ENCODE measurements at places on chromosomes 16 and 17. TPM values are rescaled to one million over a fixed set of nuclear protein-coding genes. Genes with fewer than 3 reads are reported as not detected.

DNA sequence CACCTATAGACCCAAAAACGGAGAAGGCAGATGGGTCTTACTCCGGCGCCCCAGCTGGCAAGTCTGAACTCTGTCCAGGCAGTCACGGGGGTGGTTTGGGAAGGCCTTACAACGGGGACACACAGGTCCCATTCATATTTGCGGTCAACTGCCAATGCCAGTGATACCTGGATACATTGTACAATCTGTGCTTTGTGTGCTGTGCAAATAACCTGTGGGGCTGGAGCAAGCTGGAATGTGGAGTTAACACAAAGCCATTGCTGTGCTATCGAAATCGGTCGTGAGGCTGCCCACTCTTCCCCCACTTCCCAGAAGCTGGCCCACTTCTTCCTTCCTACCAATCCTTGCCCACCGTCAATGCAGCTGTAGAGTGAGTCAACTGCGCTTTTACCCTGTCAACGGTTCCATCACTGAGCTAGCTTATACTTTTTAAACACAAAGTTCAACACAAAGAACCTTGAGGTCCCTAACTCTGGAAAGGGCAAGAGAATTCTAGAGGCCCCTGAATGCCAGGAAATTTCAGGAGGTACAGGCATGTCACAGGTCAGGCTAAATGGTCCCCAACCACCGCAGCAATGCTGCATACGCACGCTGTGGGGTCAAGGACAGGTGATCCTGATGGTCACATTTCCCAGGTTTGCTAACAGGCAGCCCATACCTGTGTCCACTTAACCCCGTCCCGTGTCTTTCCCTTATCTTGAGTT, 122.8 kb downstream of the ZFHX3 start:
- peaks cover 23% of the 10 kb centered on the region for H3K4me1 ChIP-seq
- no peaks in the 10 kb centered on the region for H3K27me3 ChIP-seq
- H3K4me3 ChIP-seq: no peak overlapping the region
- H3K36me3 ChIP-seq: no peaks in the 10 kb centered on the region

The PDILT gene
- not detected for polyA plus RNA-seq

The HSF4 gene
- 700 TPM for polyA plus RNA-seq

The NPIPB13 gene
- 17.1 TPM for polyA plus RNA-seq

DNA sequence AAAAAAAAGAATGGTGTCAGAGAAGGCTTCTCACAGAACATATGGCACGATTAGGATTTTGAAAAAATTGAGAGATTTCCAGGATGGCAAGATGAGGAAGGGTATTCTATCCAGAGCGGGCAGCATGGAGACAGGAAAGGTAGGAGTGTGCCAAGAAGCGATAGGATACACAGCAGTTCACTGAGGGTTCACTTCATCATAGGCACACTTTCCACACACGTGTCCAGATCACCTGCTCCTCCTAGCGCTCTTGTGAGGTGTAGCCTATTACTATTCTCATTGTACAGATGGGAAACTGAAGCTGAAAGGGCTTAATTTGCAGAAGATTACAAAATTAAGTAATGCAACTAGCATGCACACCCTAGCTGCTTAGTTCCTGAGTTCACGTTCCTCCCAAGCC, 6.2 kb upstream of the ELAC2 start:
- peaks cover 4% of the 10 kb centered on the region for H3K27me3 ChIP-seq
- no peak overlapping the region for H3K4me3 ChIP-seq
- H3K27ac ChIP-seq: no peak overlapping the region
- H3K4me1 ChIP-seq: no peaks in the 10 kb centered on the region
- H3K36me3 ChIP-seq: no peaks in the 10 kb centered on the region

The FADS6 gene
- 2.9 TPM for polyA plus RNA-seq

DNA sequence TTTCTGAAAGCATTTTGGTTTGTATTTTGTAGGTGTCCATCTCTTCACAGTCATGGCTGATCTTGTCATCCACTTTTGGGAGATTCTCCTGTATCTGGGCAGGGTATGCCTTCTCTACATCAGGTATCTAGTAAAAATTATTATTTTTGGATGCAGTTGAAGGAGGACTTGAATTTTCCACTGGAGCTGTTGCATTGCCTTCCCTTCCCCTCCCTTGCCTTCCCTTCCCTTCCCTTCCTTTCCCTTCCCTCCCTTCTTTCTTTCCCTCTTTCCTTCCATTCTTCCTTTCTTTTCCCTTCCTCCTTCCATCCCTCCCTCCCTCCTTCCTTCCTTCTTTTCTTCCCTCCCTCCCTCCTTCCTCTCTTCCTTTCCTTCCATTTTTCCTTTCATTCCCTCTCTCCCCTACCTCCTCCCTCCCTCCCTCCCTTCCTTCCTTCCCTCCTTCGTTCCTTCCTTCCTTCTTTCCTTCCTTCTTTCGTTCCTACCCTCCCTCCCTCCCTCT, 33.8 kb upstream of the CPHXL start:
- no peak overlapping the region for H3K4me3 ChIP-seq
- DNase-seq: no peak
- no peaks in the 10 kb centered on the region for H3K4me1 ChIP-seq
- no peak overlapping the region for H3K27ac ChIP-seq
- H3K27me3 ChIP-seq: no peaks in the 10 kb centered on the region

DNA sequence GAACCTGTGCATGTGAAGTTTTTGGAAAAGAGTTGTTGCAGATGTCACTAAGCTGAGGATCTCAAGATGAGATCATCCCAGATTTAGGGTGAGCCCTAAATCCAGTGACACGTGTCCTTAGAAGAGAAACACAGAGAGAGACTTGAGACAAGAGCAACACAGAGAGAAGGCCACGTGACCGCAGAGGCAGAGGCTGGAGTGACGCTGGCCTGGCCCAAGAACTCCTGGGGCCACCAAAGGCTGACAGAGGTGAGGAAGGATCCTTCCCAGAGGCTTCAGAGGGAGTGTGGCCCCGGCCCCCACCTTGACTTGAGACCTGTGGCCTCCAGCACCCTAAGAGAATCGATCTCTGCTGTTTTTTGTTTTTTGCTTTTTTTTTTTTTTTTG, 12.1 kb upstream of the RHBDF2 start:
- no peak for DNase-seq
- no peak overlapping the region for H3K27ac ChIP-seq
- H3K4me3 ChIP-seq: no peak overlapping the region
- no peaks in the 10 kb centered on the region for H3K36me3 ChIP-seq
- no peaks in the 10 kb centered on the region for H3K27me3 ChIP-seq
- no peaks in the 10 kb centered on the region for H3K4me1 ChIP-seq

The COPS3 gene
- polyA plus RNA-seq: 140 TPM

The MAPK8IP3 gene
- polyA plus RNA-seq: 12.1 TPM

DNA sequence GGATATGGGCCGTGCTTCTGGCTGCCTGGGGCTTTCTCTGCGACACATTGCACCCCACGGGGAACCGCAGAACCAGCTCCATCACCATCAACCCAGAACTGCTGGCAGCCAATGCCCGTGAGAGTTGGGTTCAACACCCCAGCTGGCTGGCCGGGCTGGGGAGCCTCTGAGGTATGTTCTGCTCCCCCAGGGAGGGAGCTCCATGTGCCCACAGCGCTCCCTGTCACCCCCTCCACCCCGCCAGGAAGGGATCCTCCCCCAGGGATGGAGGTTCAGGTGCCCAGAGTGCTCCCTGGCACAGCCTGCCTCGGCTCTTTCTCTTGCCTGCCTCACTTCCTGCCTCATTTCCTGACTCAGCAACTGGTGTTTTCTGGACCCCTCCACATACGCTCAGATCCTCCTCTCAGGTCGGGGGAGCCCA, 24.2 kb upstream of the MPRIP start:
- no peak for DNase-seq
- H3K4me3 ChIP-seq: no peak overlapping the region
- H3K27ac ChIP-seq: no peak overlapping the region

Measured in adrenal gland (tissue), 19 donors.